ENCODE measurements at places on chromosomes 12 and 14.
A peak's percentile ranks its signal among the peaks of the same experiment; 100 is the strongest.

GRCh38 chr12:51948066-51948465, 3.4 kb upstream of the ACVR1B start:
- ATAC-seq: no peak

DNA sequence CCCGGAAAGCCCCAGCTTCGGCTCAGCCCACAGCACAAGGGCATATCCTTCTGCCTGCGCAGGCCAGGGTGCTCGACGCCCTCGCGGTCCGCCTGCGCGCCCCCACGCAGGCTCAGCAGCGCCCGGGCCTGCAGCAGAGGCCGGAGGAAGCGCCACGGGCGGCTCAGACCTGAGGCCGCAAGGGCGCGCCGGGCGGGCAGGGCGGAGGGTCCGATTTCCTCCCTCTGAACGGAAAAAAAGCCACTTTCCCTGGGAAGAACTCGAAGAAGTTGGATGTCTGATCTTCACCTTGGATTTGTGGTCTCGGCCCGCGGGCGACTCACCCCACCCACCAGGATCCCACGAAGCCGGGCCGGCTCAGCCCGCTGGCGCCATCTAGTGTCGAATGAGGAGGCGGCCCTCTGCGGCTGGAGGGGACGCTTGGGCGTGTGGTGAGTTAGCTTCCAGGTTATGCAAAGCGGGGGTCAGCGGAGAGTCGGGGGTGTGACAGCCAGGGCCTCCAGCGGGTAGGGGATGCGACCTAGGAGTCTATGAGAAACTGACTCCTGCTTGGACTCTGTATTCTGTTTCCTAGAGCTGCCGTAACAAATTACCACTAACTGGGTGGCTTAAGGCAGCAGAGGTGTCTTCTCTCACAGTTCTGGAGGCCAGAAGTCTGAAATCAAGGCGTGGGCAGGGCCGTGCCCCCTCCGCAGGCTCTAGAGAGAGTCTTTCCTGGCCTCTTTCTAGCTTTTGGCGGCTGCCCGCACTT, 40.0 kb upstream of the SRSF5 start:
- peak; percentile 88 for ATAC-seq

DNA sequence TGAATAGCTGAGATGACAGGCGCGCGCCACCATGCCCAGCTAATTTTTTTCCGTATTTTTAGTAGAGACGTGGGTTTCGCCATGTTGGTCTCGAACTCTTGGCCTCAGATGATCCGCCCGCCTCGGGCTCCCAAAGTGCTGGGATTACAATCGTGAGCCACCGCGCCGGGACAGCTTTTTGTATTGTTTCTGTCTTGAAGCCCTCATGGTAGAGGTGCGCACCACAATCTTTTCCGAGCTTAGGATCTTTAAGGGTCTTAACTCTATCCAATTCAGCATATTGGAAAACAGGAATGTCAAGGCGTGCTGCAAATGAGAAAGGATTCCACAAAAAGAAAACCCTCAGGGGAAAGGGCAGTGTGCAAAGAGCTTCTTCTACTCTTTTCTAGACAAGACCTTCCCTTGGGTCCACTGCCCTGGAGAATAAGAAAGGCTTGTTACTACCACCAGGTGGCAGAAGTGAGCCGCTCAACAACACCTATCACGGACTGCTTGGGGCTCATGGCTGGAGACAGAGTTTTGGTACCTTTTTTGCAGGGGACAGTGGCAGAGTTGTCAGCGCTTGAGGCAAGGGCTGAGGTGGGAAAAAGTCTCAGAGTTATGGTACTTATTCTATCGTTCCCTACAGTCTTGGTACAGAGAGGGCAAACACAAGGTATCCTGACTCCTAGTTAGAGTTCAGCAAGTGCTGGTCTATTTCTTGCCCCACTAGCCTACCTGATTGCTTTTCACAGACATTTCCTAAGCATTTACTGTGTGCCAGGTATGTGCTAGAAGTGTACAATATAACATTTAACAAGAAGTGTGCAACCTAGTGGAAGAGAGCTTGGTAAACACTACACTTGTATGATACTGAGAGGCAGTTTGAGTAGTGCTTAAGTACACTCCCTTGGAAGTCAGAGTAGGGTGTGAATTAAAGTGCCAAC, 16.4 kb upstream of the SP7 start:
- peak; percentile 99 for ATAC-seq

GRCh38 chr12:111488271-111488670, 82.5 kb downstream of the SH2B3 start:
- no peak for ATAC-seq

DNA sequence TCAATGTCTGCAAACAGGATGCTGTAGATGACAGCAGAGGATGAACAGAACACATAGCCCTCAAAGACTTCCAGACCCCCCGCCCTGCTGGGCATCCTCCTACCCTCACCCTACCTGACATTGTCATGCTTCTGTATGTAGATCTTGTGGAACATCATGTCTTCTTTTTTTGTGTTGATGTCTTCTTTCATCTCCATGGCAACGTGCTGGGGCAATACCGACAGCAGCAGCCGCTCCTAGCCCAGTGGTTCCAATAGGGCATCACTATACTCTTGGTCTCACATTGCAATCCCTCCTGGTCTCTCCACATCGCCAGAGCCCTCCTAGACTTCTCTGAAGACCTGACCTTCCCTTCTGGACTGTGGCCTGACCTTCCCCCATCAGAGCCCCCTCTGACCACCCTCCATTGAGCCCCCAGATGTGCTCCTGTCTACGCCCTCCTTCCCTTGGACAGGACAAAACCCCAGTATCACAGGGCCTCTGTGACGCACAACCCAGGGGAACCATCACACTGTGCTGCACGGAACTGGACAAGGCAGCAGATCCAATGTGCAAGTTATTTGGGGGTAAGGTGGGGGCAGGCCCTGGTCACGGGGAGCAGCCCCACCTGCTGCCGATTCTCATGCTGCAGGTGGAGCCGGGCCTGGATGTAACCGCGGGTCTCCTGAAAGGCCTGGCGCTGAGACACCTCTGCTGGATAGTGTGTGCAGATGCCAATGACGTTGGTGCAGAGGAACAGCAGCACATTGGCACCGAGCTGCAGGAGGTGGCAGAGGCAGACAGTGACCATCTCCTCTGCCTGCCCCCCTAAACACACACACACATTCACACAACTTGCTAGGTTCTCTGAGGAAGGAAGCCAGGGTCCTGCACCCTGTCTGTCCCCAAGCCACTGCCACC, 11.1 kb downstream of the ADCY6 start:
- no peak for ATAC-seq

DNA sequence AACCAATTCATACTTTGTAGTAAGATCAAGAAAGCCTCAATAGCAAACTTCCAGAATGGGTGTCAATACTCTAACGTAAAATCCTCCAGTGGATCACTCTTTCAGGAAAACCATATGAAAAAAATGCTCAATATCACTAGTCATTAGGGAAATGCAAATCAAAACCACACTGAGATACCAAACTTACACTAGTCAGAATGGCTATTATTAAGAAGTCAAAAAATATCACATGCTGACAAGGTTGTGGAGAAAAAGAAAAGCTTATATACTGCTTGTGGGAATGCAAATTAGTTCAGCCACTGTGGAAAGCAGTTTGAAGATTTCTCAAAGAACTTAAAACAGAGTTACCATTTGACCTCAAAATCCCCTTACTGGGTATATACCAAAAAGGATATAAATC, 49.5 kb upstream of the ATXN7L3B start:
- ATAC-seq: no peak

DNA sequence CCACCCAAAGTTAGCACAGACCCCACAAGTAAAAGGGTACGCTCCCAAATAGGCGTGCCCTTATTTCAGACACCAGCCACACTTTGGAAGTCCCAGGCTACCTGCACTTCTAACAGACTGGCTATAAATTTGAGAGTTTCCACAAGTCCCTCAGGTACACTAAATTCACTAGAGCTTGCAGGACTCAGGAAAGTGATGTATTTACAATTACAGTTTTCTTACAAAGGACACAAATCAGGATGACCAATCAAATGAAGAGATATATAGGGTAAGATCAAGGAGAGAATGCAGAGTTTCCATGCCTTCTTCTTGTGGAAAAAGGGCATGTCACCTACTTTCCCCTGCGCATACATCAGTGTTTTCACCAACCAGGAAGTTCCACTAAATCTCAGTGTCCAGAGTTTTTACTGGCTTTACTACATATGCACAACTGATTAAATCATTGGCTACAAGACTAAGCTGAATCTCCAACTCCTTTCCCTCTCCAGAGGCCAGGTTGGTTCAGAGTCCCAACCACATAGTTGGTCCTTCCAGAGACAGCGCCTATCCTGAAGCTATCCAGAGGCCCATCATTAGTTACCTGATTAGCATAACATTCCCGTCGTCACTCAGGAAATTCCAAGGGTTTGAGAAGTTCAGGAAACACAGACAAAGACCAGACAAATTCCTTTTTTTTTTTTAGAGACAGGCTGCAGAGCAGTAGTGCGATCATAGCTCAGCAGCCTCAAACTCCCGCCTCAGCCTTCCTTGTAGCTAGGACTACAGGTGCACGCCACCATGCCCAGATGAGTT, 84.2 kb downstream of the DENND5B start:
- no peak for ATAC-seq
